Neural progenitor cell (in vitro differentiated cells): ENCODE measurements at places on chromosomes 13 and 19. TPM values are rescaled to one million over a fixed set of nuclear protein-coding genes. Genes with fewer than 3 reads are reported as not detected.

CEACAM7 gene
- not detected in 2 replicates for total RNA-seq

TNNI3 gene
- 22.2 and 41.0 TPM in 2 replicates for total RNA-seq

DNA sequence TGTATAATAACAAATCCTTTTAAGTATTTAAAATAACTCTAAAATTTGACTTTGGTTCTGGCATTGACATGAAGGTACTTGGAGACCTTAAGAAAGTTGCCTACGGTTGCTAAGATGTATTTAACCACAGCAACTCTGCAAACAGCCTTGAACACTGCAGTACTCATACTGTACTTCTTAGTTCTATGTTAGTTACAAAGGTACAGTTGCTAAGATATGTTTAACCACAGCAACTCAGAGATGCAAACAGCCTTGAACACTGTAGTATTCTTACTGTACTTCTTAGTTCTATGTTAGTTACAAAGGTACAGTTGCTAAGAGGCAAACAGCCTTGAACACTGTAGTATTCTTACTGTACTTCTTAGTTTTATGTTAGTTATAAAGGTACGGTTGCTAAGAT is 268.3 kb upstream of the MIR17HG start:
- no peak for DNase-seq

DNA sequence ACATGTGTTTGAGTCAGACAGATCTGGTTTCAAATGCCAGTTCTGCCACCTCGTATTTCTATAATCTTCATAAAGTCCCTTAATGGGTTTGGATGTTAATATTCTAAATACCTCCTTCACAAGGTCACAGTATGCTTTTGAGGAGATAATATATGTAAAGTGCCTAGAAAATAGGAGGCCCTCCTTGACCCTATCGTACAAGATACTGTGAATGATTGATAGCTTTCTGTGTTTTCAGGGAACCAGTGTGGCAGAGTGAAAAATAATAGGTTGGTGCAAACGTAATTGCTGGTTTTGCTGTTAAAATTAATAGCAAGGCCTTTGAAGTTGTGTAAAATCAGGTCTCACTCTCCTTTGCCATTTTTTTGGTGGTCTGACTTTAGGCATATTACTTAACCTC is 77.5 kb upstream of the SCEL start:
- no peak for DNase-seq

DNA sequence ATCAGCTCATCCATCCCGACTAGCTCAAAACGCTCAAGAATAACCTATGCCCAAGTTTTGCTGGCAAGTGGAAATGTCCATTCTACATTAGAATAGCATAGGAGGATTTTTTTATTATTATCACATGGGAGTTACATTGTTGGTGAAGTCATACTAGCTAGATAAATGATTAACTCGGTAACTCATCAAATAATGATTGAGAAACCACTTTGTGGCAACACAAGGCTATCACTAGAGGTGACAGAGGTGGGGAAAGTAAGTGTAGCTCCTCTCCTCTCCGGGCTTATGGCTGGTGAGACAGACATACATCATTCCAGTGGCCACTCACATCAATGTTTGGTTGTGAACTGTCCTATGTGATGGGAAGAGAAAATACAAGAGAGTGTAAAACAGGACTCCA is 161.6 kb downstream of the ZIC5 start:
- no peak for DNase-seq

DNA sequence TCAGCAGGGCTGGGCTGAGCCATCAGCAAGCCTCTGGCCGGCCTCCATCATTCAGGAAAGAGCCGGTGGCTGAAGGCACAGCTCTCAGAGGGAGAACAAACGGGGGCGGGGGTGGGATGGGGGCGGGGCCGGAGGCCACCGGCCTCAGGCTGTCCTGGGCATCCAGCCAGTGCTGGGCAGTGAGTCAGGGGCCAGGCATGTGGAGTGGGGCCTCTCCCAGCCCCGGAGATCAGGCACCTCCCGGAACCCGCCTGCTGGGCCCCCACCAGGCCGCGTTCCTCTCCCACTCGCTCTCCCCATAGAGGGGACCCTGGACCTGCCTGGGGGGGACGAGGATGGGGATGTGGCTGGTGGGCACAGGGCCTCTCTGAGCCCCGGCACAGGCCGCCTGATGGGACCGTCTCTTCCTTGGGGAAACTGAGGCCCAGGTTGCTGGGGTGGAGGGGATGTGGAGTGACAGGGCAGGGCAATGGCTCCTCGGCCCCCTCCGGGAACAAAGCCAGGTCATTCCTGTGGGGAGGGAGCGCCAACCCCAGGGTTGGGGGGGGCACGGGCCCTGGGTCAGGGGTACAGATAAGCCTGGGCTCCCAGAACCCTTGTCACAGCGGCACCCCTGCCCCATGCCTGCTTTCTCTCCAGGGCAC is 12.9 kb downstream of the SPC24 start:
- DNase-seq = peak; percentile 78

DNA sequence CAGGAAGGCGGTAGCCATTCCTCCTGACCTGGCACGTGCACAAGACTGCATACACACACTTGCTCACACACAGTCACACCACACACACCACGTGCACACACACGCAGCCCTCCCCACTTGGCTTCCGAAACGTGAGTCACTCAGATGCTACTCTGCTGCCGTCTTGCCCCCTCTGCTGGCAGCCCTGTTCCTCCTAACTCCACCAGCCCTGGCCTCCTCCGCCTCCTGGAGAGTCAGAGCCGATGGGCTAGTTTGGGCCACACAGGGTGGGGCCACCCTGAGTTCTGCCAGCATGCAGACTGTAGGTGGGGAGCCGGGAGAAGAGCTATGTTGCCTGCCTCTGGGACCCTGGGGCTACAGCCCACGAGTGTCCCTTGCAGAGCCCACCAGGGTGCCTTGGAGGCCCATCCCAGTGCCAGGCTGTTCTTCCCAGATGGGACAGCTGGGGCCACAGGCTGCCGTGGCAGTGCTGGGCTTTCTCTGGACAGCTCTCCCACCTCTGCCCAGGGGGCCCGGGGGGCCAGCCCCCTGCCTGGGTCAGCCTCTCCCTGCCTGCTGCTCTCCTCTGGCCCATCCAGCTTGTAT is 12.1 kb downstream of the PIN1 start:
- DNase-seq = peak; percentile 56

AMER2 gene
- total RNA-seq = 0.12 TPM in 1 of 2 replicates, not detected in the other

ZNF730 gene
- total RNA-seq = 59.2 and 76.3 TPM in 2 replicates

GRCh38 chr19:39236527-39236926 is 8.3 kb downstream of the IFNL3 start:
- no peak for DNase-seq
